ENCODE measurements at places on chromosomes 7 and 10.

- no peak for DNase-seq
Observed at GRCh38 chr7:194252-195009, 2.1 kb downstream of the FAM20C start.

DNA sequence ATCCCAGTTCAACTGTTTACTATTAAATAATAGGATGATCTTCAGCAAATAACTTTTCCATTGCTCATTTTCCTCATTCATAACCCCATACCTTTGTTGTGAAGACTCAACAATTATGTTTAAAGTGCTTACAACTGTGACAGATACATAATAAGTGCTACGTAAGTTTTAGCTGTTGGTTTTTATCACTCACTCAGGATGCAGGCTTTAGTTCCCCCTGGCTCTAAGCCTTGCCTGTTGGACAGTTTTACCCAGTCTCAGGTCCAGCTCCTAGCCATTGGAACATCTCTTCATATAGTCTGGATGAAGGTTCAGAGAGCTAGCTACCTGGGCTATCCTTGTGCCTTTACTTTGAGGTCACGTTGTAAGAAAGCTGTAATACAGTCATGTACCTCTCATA is 353.2 kb downstream of the CRPPA start:
- no peak for DNase-seq

DNA sequence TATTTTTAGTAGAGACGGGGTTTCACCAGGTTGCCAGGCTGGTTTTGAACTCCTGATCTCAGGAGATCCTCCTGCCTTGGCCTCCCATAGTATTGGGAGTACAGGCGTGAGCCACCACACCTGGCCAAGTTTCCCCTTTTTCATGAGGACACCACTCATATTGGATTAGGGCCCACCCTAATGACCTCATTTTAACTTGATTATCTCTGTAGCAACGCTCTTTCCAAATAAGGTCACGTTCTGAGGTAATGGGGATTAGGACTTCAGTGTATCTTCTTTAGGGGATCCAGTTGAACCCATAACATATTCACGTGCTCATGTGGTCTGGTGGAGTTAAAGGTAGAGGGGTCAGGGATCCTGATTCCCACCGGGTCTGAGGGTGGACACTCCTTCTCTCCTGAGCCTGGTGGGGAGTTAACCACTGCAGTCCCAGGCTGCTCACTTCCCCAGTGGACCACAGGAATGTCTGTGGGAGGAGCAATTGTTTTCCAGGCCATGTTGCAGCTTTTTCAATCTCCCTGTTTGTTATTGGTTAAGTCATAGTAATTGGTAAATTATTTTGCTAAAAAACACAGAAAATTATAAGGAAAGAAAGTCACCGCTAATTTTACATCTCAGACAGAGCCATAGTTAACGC is 130.5 kb downstream of the GRK5 start:
- DNase-seq: no peak

DNA sequence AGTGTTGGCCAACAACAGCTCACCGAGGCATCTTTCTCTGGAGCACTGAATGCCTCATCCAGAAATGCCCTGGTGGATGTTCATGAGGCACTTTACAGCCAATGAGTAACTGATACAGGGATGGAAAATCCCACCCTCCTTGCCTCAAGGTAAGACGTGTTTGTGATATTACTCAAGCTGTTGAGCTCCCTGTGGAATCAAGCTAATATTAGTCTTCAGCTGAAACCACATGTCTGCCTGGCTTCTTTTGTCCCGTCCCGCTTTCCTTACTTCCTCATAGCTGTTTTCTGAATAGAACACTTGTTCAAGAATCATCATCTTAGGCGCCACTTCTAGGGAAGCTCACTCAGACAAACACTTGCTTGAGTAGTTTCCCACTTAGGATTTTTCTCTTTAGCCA is 422.4 kb downstream of the INHBA start:
- no peak for DNase-seq

DNA sequence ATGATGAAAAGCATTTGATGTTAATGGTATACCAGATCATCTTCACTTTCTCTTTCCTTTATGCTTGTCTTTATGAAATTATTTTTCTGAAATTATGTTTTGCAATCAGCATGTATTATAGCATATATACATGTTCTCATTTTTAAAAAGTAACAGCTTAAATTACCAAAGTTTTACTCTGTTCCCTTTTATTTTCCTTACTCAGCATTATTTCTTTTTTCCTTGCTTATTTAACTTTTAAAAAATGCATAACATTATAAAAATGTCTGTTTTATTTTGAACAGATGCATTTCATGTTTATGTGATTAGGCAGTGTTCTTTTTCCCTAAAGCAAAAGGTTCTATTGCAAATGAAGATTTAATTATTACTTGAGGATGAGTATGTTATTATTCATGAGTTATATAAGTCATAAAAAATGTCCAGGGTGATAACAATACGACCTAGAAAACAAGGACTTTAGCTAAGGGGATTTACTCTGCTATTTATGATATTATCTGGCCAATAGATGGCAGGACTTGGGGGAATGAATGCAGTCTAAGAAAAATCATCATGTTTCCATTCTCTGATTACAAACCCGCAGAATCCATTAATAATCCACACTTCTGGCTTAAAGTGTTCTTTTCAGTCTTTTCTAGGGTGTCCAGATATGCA is 38.5 kb downstream of the CABCOCO1 start:
- no peak for DNase-seq

DNA sequence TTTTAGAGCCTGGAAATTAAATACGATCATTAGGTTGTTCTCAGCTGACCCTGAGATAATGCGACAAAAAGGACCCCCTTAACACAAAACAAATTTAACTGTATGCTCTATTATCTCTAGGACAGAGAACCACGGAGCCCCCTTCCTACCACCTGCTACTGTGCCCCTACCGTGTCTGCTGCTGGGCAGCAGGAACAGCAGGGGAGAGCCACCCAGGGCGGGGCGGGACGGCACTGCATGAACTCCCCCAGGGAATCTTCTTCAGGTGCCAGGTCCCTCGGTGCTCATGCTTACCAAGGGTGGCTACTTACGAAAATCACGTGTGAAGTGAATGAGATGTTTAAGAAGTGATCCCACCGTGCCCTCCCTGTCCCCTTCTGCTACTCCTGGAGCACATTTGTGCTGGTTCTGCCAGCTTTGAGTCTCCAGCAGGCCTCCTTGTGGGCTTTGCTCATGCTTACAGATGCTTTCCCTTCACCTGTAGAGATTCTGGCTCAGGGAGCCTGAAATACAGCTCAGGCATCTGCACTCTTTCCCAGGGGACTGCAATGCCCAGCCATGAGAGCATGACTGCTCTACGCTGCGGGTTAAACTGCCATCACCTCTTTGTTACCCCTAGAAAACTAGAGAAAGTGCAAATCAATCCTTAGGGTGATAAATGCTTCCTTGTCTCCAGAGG is 59.9 kb downstream of the MRPL32 start:
- no peak for DNase-seq
